Stomach (tissue), 19 donors: ENCODE measurements at places on chromosomes 4 and X. TPM values are rescaled to one million over a fixed set of nuclear protein-coding genes. Genes with fewer than 3 reads are reported as not detected.

GRCh38 chr4:139461022-139461628 lies 7.2 kb downstream of the RAB33B start:
- no peaks in the 10 kb centered on the region for H3K36me3 ChIP-seq
- H3K27ac ChIP-seq, result no peak overlapping the region
- DNase-seq, result no peak

GRCh38 chr4:44978020-44978419 lies 251.7 kb upstream of the GNPDA2 start:
- no peaks in the 10 kb centered on the region for H3K27me3 ChIP-seq
- no peak overlapping the region for H3K4me3 ChIP-seq
- H3K4me1 ChIP-seq, result no peaks in the 10 kb centered on the region
- no peak for DNase-seq

DNA sequence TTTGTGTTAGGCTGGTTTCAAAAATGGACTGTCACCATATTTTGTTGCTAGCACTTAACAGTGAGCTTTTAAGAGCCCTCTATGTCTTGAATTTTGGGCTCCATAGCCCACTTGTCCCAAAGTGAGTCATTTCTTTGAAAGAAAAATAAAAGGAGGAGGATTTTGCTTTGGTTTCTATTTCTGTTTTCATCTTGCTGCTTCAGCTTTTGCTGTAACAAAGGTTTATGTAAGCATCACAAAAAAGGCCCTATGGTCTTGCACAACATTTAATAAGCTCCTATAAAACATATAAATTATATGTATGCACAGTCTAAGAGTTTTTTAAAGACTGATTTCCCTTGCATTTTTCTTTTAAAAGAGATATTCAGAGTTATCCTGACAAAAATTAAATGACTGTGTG lies 105.2 kb downstream of the PHOX2B start:
- no peak overlapping the region for H3K27ac ChIP-seq
- DNase-seq, result no peak
- no peak overlapping the region for H3K4me3 ChIP-seq
- H3K27me3 ChIP-seq, result peaks cover 5% of the 10 kb centered on the region
- peaks cover 12% of the 10 kb centered on the region for H3K4me1 ChIP-seq

DNA sequence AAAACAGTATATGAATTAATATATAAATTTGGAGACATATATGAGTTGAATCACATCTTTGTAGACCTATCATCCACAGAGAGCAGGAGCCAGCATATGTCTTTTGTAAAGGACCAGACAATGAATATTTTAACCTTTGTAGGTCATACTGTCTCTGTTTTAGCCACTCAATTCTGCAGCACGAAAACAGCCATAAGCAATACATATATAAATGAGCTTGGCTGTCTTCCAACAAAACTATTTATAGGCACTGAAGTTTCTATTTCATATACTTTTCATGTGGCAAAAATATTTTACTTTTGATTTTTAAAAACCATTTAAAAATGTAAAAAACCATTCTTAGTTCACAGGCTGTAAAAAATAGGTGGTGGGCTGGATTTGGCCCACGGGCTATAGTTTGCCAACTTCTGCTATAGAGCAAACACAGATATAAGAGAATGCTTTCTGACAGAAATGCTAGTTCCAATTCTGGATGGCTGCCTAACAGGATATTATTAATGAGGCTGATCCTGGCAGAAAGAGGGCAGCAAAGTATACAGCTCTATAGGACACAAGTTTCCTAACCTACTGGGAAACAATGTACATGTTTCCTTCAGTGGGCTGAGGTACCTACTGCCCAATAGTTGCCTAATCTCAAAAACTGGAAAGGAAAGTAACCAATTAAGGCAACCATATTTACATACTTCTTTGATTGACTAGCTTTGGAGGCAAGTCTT lies 58.1 kb upstream of the UCP1 start:
- H3K27ac ChIP-seq, result no peak overlapping the region
- H3K36me3 ChIP-seq, result peaks cover 64% of the 10 kb centered on the region
- no peaks in the 10 kb centered on the region for H3K27me3 ChIP-seq
- no peak overlapping the region for H3K4me3 ChIP-seq

DNA sequence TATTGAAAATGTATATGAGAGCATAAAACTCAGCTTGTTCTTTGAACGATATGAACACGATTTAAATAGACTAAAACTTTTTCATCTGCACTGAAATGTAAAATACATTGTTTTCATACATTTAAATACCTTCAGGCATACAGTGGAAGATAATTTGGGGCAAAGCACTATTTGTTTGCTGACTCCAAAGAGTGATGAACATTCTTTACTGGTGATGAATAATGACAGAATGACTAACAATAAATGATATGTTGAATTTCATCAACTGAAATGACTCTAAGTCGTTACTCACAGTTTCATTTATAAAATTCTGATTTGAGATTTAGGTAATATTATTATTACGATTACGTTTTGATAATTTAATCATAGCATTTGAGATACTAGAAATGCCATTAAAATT lies 1160.1 kb downstream of the NLGN4X start:
- no peaks in the 10 kb centered on the region for H3K4me1 ChIP-seq
- no peaks in the 10 kb centered on the region for H3K36me3 ChIP-seq
- no peak for DNase-seq
- no peaks in the 10 kb centered on the region for H3K27me3 ChIP-seq
- no peak overlapping the region for H3K27ac ChIP-seq
- H3K4me3 ChIP-seq, result no peak overlapping the region

GRCh38 chrX:4379071-4379470 lies 665.6 kb upstream of the PRKX start:
- no peak overlapping the region for H3K4me3 ChIP-seq
- H3K27me3 ChIP-seq, result no peaks in the 10 kb centered on the region
- H3K27ac ChIP-seq, result no peak overlapping the region
- DNase-seq, result no peak
- no peaks in the 10 kb centered on the region for H3K36me3 ChIP-seq
- no peaks in the 10 kb centered on the region for H3K4me1 ChIP-seq

- peaks cover 6% of the 10 kb centered on the region for H3K27me3 ChIP-seq
- H3K36me3 ChIP-seq, result no peaks in the 10 kb centered on the region
- no peak overlapping the region for H3K27ac ChIP-seq
Measured at GRCh38 chrX:132094164-132094563, 33.7 kb downstream of the FRMD7 start.

- peaks cover 10% of the 10 kb centered on the region for H3K4me1 ChIP-seq
- DNase-seq, result no peak
- H3K4me3 ChIP-seq, result no peak overlapping the region
- H3K36me3 ChIP-seq, result no peaks in the 10 kb centered on the region
- H3K27ac ChIP-seq, result no peak overlapping the region
- H3K27me3 ChIP-seq, result peaks cover 23% of the 10 kb centered on the region
Measured at GRCh38 chr4:183094393-183095198, 4.5 kb upstream of the WWC2 start.

ANXA5 gene
- 91.0 TPM for total RNA-seq

SRPX2 gene
- 15.1 TPM for total RNA-seq

AMOT gene
- 9.7 TPM for total RNA-seq
